Osteocyte (in vitro differentiated cells): ENCODE measurements at places on chromosomes 1 and 21. TPM values are rescaled to one million over a fixed set of nuclear protein-coding genes. Genes with fewer than 3 reads are reported as not detected.

The OLFM3 gene
- total RNA-seq, result not detected in 2 replicates

The FAM163A gene
- total RNA-seq, result not detected in 2 replicates

- no peak for DNase-seq
- peak overlapping the region; percentile 69 for H3K4me3 ChIP-seq
- no peaks in the 10 kb centered on the region for H3K27me3 ChIP-seq
- peak overlapping the region; percentile 95 for H3K27ac ChIP-seq
These were observed 28.2 kb upstream of the FMO1 start for GRCh38 chr1:171220081-171220420.

DNA sequence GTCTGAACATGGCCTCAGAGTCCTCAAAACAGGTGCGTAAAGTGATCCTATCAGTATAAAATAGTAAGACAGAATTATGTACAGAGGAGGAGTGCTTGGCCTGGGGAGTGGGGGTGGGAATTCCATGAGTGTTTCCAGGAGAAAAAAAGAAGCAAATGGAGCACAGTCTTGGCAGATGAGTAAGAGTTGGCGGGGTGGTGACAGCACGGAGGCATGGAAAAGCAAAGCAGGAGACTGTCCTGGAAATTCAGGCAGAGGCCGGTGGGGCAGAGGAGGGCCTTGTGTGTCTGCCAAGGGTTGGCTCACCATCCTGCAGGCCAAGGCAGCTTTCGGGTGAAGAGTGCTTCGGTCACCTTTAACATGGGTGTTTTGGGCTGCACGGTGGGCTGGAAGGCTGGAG, 63.4 kb downstream of the OPTC start:
- peaks cover 52% of the 10 kb centered on the region for H3K4me1 ChIP-seq
- no peak overlapping the region for H3K4me3 ChIP-seq
- H3K27me3 ChIP-seq, result no peaks in the 10 kb centered on the region
- DNase-seq, result no peak
- H3K27ac ChIP-seq, result peak overlapping the region; percentile 97
- no peaks in the 10 kb centered on the region for H3K36me3 ChIP-seq

The GCSAML gene
- not detected in 2 replicates for total RNA-seq

The MTARC1 gene
- total RNA-seq, result 1.8 and 2.1 TPM in 2 replicates

The ICOSLG gene
- 9.6 and 10.5 TPM in 2 replicates for total RNA-seq

GRCh38 chr21:35952651-35953340, 107.5 kb downstream of the SETD4 start:
- DNase-seq, result no peak
- H3K27me3 ChIP-seq, result peaks cover 23% of the 10 kb centered on the region
- no peaks in the 10 kb centered on the region for H3K4me1 ChIP-seq
- no peak overlapping the region for H3K4me3 ChIP-seq

- peak overlapping the region; percentile 43 for H3K27ac ChIP-seq
- H3K4me1 ChIP-seq, result peaks cover 32% of the 10 kb centered on the region
- no peak for DNase-seq
- H3K27me3 ChIP-seq, result peaks cover 69% of the 10 kb centered on the region
- peak overlapping the region; percentile 48 for H3K4me3 ChIP-seq
These were observed 2.8 kb upstream of the ATF3 start for GRCh38 chr1:212605441-212606394.

DNA sequence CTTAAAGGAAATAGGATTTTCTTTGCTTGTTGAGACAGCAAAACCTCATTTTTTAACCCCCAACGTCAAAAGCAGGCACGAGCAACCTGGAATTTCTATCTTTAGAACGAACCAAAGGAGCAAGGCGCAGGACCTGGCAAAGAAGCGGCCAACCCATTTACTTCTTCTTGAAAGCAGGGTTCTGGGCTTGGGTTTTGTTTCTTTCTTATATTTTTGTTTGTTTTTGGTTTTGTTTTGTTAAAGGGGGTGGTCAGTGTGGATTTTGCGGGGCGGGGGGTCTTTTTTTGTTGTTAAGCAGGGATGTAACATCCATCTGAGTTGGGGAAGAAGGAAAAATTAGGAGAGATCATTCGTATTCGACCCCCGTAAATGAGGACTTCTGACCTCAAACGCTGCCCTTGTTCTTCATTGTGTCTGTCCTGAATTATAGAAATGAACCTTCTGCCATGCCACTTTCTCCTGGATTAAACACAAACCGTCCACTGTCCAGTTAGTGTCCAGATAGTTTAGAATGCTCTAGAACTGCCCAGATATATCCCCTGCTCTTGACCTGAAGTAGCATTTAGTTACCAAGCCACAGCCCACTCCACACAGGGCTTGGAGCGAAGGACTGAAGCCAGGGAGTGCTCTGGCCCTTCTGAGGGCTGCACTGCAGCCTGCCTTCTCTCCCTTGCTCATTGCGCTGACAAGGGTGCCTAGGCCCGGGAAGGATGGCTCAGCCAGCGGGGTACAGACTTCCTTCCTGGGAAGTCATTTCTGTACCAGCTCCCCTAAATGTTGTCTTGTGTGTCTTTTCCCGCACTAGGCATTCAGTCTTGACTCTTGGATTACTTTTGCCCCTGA, 909 bp upstream of the APP start:
- H3K4me3 ChIP-seq, result peak overlapping the region; percentile 97
- no peak overlapping the region for H3K27ac ChIP-seq
- no peaks in the 10 kb centered on the region for H3K27me3 ChIP-seq
- peaks cover 28% of the 10 kb centered on the region for H3K4me1 ChIP-seq
- no peaks in the 10 kb centered on the region for H3K36me3 ChIP-seq
- DNase-seq, result no peak

DNA sequence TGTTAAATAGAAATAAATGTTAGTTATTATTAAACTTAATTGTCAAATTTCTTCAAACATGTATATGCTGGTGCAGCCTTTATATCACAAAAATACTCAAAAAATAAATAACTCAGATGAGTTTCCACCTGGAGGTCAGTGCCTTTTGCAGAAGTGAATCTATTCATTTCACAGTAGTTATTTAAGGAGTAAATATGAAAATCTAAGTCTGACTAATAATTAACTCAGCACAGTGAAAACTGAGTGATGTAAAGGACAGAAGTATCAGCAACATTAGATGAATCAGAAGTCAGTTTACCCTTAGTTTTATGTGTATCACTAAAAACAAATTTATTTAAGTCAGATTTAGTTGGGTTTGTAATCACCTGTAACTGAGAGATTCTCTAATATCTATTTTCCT, 2135.4 kb downstream of the MRPL39 start:
- no peaks in the 10 kb centered on the region for H3K36me3 ChIP-seq
- no peaks in the 10 kb centered on the region for H3K27me3 ChIP-seq
- H3K27ac ChIP-seq, result no peak overlapping the region
- no peaks in the 10 kb centered on the region for H3K4me1 ChIP-seq
- no peak overlapping the region for H3K4me3 ChIP-seq

- H3K27ac ChIP-seq, result no peak overlapping the region
- DNase-seq, result no peak
- H3K36me3 ChIP-seq, result no peaks in the 10 kb centered on the region
- peaks cover 22% of the 10 kb centered on the region for H3K27me3 ChIP-seq
These were observed 863 bp downstream of the TARBP1 start for GRCh38 chr1:234478152-234478480.

The VSIG8 gene
- total RNA-seq, result not detected in 2 replicates

DNA sequence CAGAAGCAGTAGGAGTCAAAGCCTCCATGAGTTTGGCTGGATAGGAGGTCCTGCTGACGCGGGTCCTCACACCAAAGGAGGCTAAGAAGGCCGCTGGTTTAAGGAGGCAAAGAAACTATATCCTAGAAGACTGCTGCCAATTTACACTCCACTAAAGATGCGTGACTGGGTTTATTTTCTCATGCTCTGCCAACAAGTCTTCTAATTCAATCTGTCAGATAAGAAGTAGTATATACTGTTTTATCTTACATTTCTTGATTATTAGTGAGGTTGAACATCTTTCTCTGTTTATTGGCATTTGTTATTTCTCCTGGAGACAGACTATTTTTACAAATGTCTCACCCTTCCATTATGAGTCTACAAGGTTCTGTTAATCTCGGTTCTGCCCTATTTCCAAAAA, 34.1 kb downstream of the ACBD6 start:
- no peak for DNase-seq
- H3K4me3 ChIP-seq, result no peak overlapping the region
- no peaks in the 10 kb centered on the region for H3K27me3 ChIP-seq
- H3K27ac ChIP-seq, result no peak overlapping the region
- peaks cover 24% of the 10 kb centered on the region for H3K36me3 ChIP-seq
- peaks cover 8% of the 10 kb centered on the region for H3K4me1 ChIP-seq

- H3K36me3 ChIP-seq, result peaks cover 6% of the 10 kb centered on the region
- H3K27ac ChIP-seq, result no peak overlapping the region
- no peak overlapping the region for H3K4me3 ChIP-seq
- DNase-seq, result no peak
- no peaks in the 10 kb centered on the region for H3K27me3 ChIP-seq
These were observed 21.6 kb downstream of the SYT11 start for GRCh38 chr1:155880950-155881349.

GRCh38 chr1:6906783-6907182, 121.5 kb downstream of the CAMTA1 start:
- peaks cover 14% of the 10 kb centered on the region for H3K4me1 ChIP-seq
- H3K27me3 ChIP-seq, result no peaks in the 10 kb centered on the region
- no peaks in the 10 kb centered on the region for H3K36me3 ChIP-seq
- no peak overlapping the region for H3K4me3 ChIP-seq
- H3K27ac ChIP-seq, result no peak overlapping the region

DNA sequence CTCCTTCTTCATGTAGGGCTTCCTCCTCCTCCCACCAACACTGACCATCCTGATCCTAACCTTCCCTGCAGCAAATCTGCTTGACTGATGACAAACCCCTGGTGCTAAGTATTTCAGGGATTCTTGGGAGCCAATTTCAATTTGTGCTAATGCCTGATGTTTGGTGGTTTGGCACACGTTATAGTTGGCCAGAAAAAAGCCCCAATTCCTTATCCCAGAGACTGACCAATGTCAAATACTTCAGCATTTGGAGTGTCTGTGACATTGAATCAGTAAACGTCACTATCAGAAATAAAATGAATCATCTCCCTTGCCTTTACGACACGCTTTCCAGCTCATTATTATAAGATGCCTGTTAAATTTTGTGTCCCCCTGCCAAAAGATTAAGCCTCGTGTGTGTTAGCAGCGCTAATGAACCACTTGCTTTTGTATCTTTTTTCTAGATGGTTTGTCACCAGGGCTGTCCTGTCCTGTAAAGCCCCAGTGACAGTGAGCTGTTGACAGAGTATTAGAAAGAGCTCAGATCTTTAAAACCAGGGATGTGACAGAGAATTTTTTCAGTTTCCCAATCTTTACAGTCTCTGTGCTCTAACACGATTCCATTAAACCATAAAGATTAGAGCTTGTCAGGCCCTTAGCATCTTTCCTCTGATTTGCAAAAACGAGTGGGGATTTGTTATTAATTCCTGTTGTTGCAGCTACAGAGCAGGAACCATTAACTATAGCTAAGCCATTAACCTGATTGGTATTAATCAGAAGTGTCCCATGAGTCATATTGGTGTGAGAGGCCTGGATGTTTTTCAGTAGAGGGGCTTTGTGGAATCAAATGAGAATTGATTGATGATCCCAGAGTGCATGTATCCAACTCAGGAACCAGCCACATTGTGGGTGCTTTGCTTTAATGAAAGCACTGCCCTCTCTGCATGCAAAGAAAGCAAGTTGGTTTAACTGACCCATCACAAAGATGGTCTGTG, 665.1 kb upstream of the PLXNA2 start:
- no peaks in the 10 kb centered on the region for H3K4me1 ChIP-seq
- no peak overlapping the region for H3K4me3 ChIP-seq
- H3K36me3 ChIP-seq, result no peaks in the 10 kb centered on the region

The UBE2G2 gene
- 74.7 and 78.7 TPM in 2 replicates for total RNA-seq

The LRRC38 gene
- total RNA-seq, result not detected in 2 replicates

- no peaks in the 10 kb centered on the region for H3K4me1 ChIP-seq
- DNase-seq, result no peak
- no peak overlapping the region for H3K4me3 ChIP-seq
- H3K27ac ChIP-seq, result no peak overlapping the region
These were observed 17.7 kb downstream of the MECR start for GRCh38 chr1:29213055-29213454.

GRCh38 chr1:114181356-114181755, 27.7 kb upstream of the SYT6 start:
- H3K36me3 ChIP-seq, result no peaks in the 10 kb centered on the region
- H3K27me3 ChIP-seq, result peaks cover 8% of the 10 kb centered on the region
- H3K27ac ChIP-seq, result no peak overlapping the region
- no peak for DNase-seq
- no peak overlapping the region for H3K4me3 ChIP-seq

DNA sequence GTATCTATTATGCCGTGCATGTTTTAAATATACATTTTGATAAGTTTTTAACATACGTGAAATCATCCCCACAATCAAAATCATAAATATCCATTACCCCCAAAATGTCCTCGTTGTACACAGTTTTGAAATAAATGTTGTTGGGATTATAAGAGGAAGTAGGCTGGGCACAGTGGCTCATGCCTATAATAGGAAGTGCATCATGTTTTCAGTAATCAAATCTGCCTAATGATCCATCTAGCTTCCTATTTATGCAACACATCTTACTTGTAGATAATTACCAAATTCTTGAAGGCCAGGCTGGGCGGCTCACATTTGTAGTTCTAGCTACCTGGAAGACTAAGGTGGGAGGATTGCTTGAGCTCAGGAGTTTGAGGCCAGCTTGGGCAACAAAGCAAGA, 15.0 kb upstream of the IFNGR2 start:
- H3K4me1 ChIP-seq, result peaks cover 7% of the 10 kb centered on the region
- no peaks in the 10 kb centered on the region for H3K36me3 ChIP-seq
- no peak overlapping the region for H3K4me3 ChIP-seq
- no peak overlapping the region for H3K27ac ChIP-seq
- no peaks in the 10 kb centered on the region for H3K27me3 ChIP-seq
- no peak for DNase-seq

DNA sequence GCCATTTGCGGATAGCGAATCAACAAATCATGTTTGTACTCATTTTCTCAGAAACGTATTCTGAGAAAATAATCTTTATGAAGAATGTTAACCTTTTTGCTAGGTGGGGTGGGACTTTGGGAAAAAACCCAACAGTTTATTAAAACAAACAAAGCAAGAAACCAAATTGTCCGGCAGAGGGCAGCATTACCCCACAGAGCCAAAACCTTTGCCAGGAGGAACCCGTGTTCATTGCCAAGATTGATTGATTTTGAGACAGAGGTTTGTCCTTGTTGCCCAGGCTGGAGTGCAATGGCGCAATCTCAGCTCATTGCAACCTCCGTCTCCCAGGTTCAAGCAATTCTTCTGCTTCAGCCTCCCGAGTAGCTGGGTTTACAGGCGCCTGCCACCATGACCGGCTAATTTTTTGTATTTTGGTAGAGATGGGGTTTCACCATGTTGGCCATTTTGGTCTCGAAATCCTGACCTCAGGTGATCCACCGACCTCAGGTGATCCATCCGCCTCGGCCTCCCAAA, 70.8 kb upstream of the RHOU start:
- no peak overlapping the region for H3K4me3 ChIP-seq
- DNase-seq, result peak; percentile 87
- H3K27me3 ChIP-seq, result no peaks in the 10 kb centered on the region
- no peaks in the 10 kb centered on the region for H3K36me3 ChIP-seq
- no peak overlapping the region for H3K27ac ChIP-seq

GRCh38 chr1:217188280-217189237, 442.3 kb downstream of the GPATCH2 start:
- H3K36me3 ChIP-seq, result no peaks in the 10 kb centered on the region
- DNase-seq, result no peak
- no peaks in the 10 kb centered on the region for H3K4me1 ChIP-seq
- no peak overlapping the region for H3K4me3 ChIP-seq
- H3K27me3 ChIP-seq, result no peaks in the 10 kb centered on the region

GRCh38 chr1:173355281-173356031, 121.7 kb upstream of the PRDX6 start:
- no peak overlapping the region for H3K27ac ChIP-seq
- no peak overlapping the region for H3K4me3 ChIP-seq
- H3K36me3 ChIP-seq, result no peaks in the 10 kb centered on the region
- H3K27me3 ChIP-seq, result peaks cover 10% of the 10 kb centered on the region
- H3K4me1 ChIP-seq, result no peaks in the 10 kb centered on the region
